ENCODE measurements at places on chromosomes 3 and 15.

DNA sequence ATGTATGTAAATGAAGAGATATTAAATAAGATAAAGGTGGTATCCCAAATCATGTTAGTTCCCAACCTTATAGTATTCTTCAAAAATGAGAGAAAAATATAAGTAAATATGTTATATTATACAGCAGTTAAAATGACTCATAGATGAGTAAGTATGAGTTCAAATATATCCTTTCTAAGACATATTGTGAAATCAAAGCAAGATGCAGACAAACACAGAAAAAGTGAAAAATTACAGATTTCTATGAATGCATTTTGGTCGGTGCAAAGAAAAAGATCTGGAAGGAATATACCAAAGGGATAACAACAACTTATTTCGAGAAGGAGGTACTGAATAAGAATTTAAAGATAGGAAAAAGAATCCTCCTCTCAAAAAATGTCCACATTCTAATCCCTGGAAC lies 181.2 kb upstream of the TTC14 start:
- H3K4me1 ChIP-seq = no peaks in the 10 kb centered on the region
- H3K27me3 ChIP-seq = no peaks in the 10 kb centered on the region
- DNase-seq = no peak
- no peak overlapping the region for H3K27ac ChIP-seq
- no peaks in the 10 kb centered on the region for H3K36me3 ChIP-seq

DNA sequence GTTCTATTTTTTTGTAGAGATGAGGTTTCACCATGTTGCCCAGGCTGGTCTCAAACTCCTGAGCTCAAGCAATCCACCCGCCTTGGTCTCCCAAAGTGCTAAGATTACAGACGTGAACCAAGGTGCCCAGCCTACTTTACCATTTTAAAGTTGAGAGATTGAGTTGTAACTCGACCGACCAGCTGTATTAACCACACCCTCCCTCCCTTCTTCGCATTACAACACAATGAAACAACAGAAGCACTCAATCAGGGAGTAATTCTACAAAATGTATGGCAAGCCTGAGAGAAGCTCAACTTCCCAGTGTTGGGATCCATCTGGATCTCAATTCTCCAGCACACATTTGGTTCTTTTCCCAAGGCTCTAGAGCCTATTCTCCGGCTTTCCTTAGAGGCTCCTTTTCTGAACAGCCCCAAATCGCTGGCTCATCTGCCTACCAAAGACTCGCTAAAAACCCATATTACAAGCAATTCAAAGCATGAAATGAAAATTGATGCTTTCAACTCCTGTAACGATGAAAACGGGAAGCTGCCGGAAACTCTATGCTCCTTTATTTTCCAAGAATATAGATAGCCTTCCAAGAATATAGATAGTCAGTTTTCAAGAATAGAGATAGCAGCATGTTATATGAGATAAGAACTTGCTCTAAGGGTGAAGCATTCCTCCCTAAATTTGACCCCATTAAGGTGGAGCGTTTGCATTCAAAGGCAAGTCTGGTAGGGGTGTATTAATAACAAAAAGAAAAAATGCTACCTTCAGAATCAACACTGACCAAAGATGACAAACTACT lies 450.9 kb downstream of the MAGI1 start:
- DNase-seq = no peak
- H3K4me3 ChIP-seq = no peak overlapping the region
- H3K27me3 ChIP-seq = no peaks in the 10 kb centered on the region
- no peaks in the 10 kb centered on the region for H3K36me3 ChIP-seq
- H3K27ac ChIP-seq = no peak overlapping the region
- peaks cover 1% of the 10 kb centered on the region for H3K4me1 ChIP-seq

GRCh38 chr3:133996251-133996661 lies 33.5 kb downstream of the SLCO2A1 start:
- H3K27me3 ChIP-seq = peaks cover 30% of the 10 kb centered on the region
- no peak overlapping the region for H3K27ac ChIP-seq
- H3K4me3 ChIP-seq = no peak overlapping the region
- DNase-seq = no peak
- no peaks in the 10 kb centered on the region for H3K4me1 ChIP-seq
- no peaks in the 10 kb centered on the region for H3K36me3 ChIP-seq

- H3K27ac ChIP-seq = no peak overlapping the region
- peaks cover 4% of the 10 kb centered on the region for H3K4me1 ChIP-seq
- H3K4me3 ChIP-seq = no peak overlapping the region
- H3K36me3 ChIP-seq = no peaks in the 10 kb centered on the region
- H3K27me3 ChIP-seq = peaks cover 4% of the 10 kb centered on the region
Measured at GRCh38 chr15:98609144-98609852, 39.0 kb upstream of the IGF1R start.

- peaks cover 9% of the 10 kb centered on the region for H3K4me1 ChIP-seq
- H3K27me3 ChIP-seq = peaks cover 85% of the 10 kb centered on the region
- H3K36me3 ChIP-seq = no peaks in the 10 kb centered on the region
- no peak overlapping the region for H3K27ac ChIP-seq
Measured at GRCh38 chr3:147356909-147357900, 49.1 kb downstream of the ZIC4 start.

DNA sequence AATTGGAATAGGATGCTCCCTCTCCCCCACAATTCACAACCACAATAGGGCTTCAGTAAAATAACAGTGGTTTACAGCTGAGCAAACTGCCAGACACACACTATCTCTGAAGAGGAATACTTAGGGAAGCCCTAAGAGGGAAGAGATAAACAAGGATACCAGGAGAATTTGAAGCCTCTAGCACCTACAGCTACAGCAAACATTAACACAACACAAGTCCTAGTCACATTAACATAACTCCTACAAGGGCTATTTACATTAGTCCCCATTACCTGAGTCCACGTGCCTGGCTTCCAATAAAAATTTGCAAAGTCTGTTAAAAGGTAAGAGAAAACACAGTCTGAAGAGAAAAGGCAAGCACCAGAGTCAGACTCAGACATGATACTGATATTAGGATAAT lies 346.9 kb upstream of the CDIN1 start:
- no peak overlapping the region for H3K4me3 ChIP-seq
- DNase-seq = no peak
- H3K27ac ChIP-seq = no peak overlapping the region
- no peaks in the 10 kb centered on the region for H3K27me3 ChIP-seq

DNA sequence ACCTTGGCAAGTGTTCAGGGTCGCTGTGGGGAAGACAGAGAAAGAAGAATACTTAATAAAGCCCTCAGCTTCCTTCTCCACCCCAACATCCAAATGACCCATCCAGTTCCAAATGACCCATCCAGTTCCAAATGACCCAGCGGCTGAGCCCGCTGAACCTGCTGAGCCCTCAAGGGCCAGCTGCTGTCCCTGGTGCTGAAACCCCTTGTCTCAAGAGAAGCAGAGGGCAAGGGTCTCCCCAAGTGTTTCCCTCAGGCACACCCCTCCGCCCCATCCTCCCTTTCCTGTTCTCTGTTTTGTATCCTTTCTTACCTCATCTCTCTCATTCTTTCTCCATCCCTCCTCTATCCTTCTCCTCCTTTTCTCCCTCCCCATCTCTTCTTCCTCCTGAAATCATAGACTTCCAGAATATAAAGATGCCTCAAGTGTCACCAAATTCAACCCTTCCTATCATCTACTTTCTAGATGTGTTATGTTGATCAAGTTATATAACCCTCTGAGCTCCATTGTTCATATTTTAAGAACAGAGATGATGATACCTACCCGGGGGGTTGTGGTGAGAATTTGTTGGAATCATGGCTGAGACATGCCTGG lies 29.0 kb downstream of the CCDC33 start:
- DNase-seq = peak; percentile 44
- no peaks in the 10 kb centered on the region for H3K36me3 ChIP-seq
- peaks cover 93% of the 10 kb centered on the region for H3K27me3 ChIP-seq
- H3K27ac ChIP-seq = no peak overlapping the region

DNA sequence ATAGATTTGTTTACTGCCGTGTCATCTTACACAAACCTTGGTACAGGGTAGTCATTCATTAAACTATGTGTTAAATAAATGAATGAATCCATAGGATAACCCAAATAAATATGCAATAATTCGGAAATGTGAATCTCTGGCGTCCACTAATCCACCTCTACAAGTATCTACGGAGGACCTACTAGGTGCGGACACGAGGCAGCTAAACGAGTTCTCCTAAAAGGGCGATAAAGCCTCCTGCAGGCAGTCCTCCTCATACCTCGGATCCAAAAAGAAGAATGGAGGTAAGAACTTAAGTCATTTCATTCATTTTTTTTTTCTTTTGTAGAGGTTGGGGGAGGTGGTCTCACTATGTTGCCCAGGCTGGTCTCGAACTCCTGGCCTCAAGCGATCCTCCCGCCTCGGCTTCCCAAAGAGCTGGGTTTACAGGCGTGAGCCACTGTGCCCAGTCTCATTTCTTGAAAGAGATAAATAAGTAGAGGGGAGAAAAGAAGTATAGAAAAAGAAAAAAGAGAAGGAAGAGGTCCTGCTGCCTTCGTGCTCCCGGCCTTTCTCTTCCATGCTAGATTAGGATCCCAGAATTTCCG lies 706 bp upstream of the RPL35A start:
- H3K4me1 ChIP-seq = peaks cover 7% of the 10 kb centered on the region
- H3K4me3 ChIP-seq = peak overlapping the region; percentile 92
- no peaks in the 10 kb centered on the region for H3K27me3 ChIP-seq
- no peak for DNase-seq
- H3K27ac ChIP-seq = peak overlapping the region; percentile 85
- H3K36me3 ChIP-seq = peaks cover 22% of the 10 kb centered on the region

- no peak overlapping the region for H3K27ac ChIP-seq
- no peak overlapping the region for H3K4me3 ChIP-seq
- H3K4me1 ChIP-seq = no peaks in the 10 kb centered on the region
- no peaks in the 10 kb centered on the region for H3K27me3 ChIP-seq
- no peak for DNase-seq
Measured at GRCh38 chr15:47987461-47987860, 133.3 kb upstream of the SLC24A5 start.

- no peaks in the 10 kb centered on the region for H3K4me1 ChIP-seq
- peaks cover 7% of the 10 kb centered on the region for H3K36me3 ChIP-seq
- peak; percentile 82 for DNase-seq
- peak overlapping the region; percentile 51 for H3K27ac ChIP-seq
- H3K27me3 ChIP-seq = no peaks in the 10 kb centered on the region
Measured at GRCh38 chr3:115806501-115806900, 183.2 kb downstream of the GAP43 start.

DNA sequence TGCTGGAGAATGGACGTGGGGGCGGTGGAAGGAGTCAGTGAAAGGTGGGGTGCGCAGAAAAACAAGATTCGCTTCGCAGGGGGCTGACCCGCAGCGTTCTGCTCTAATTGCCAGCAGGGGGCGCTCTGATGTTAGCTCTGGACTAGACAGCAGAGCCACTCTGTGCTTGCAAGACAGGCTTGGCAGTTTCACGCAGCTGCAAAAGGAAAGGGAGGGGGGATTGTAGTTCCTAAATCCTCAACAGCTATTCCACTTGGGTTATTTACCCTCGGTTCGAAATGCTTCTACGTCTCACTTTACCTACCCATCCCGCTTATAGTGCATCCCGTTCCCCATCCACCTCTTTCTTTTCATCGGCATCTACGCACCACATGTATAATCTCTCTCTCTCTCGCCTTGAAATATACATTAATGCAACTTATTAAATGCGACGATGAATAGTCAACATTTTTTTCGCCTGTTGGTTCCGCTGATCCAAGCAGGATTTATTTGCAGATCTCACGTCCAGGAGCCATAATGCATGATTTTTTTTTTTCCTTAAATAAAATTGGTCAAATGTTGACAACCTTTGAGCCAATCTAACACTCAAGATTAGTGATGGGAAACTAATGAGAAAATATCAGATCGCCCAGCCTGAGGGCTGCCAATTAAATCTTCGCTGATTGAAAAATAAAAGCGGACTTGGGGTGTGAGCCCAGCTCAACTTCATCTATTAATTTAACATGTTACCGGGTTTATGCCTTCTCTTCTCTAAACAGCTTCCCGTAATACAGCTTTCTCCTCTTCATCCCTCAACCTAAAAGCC lies 216.4 kb downstream of the MEIS2 start:
- H3K4me3 ChIP-seq = peak overlapping the region; percentile 70
- H3K36me3 ChIP-seq = no peaks in the 10 kb centered on the region
- DNase-seq = peak; percentile 83
- no peak overlapping the region for H3K27ac ChIP-seq
- peaks cover 22% of the 10 kb centered on the region for H3K4me1 ChIP-seq

DNA sequence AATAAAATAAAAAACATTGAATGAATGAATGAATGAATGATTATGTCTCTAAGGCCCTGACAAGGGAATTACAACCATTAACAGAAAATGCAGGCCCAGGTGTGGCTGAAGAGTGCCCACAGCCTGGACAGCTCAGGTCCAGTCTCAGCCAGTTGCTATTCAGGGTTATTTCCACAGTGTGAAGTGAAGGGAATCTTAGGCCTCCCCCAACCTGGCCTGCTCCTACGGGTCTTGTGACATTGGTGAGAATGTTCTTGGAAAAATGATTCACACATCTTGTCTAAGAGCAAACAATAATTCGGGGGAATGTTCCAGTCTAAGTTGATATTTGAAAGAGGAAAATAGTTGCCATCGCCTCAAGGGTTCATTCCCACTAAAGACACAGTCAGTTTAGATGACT lies 37.0 kb downstream of the MINDY4B start:
- H3K27ac ChIP-seq = no peak overlapping the region
- DNase-seq = no peak
- no peaks in the 10 kb centered on the region for H3K27me3 ChIP-seq
- H3K36me3 ChIP-seq = no peaks in the 10 kb centered on the region
- peaks cover 1% of the 10 kb centered on the region for H3K4me1 ChIP-seq

- peak overlapping the region; percentile 17 for H3K4me3 ChIP-seq
- no peaks in the 10 kb centered on the region for H3K4me1 ChIP-seq
- DNase-seq = no peak
- peaks cover 86% of the 10 kb centered on the region for H3K36me3 ChIP-seq
Measured at GRCh38 chr3:33826688-33827087, 28.3 kb downstream of the PDCD6IP start.

DNA sequence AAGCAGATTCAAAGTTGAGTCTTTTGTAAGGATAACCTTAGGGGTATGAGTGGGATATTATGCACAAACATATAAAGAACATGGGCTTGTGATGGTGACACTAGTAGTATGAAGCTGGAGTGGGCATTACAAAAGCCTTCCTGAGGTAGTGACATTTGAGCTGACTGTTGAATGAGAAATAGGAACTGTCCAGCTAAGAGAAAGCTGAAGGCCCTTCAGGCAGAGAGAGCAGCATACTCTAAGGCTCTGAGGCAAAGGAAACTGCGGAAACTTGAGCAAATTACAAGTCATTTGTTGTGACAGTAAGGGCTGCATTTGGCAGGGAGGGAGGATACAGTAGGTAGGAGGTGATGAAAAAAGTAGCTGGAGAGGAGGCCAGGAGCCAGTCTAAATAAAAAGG lies 190.7 kb upstream of the CD96 start:
- DNase-seq = no peak
- no peak overlapping the region for H3K4me3 ChIP-seq
- no peaks in the 10 kb centered on the region for H3K27me3 ChIP-seq
- no peaks in the 10 kb centered on the region for H3K4me1 ChIP-seq
- H3K27ac ChIP-seq = no peak overlapping the region
- no peaks in the 10 kb centered on the region for H3K36me3 ChIP-seq

- no peaks in the 10 kb centered on the region for H3K27me3 ChIP-seq
- no peaks in the 10 kb centered on the region for H3K4me1 ChIP-seq
- no peak overlapping the region for H3K4me3 ChIP-seq
- H3K36me3 ChIP-seq = no peaks in the 10 kb centered on the region
- DNase-seq = no peak
Measured at GRCh38 chr15:54149115-54149531, 170.9 kb downstream of the UNC13C start.
